Activated B cell treated with CpG ODN at 0.5 μM for 24 hours (primary cell): ENCODE measurements at places on chromosomes 1 and 21. TPM values are rescaled to one million over a fixed set of nuclear protein-coding genes. Genes with fewer than 3 reads are reported as not detected.

GRCh38 chr1:38615680-38616079 is 243.9 kb downstream of the RRAGC start:
- no peaks in the 10 kb centered on the region for H3K36me3 ChIP-seq
- DNase-seq = no peak
- no peak overlapping the region for H3K27ac ChIP-seq

The C4BPA gene
- not detected in 2 replicates for total RNA-seq

GRCh38 chr1:109821221-109821669 is 57.5 kb upstream of the EPS8L3 start:
- H3K27ac ChIP-seq = no peak overlapping the region
- no peak for DNase-seq
- H3K4me3 ChIP-seq = no peak overlapping the region
- peaks cover 17% of the 10 kb centered on the region for H3K4me1 ChIP-seq

The MEX3A gene
- total RNA-seq = 0.39 and 0.47 TPM in 2 replicates

The KRTAP12-3 gene
- total RNA-seq = not detected in 2 replicates

GRCh38 chr1:69700770-69701169 is 133.0 kb downstream of the LRRC7 start:
- no peaks in the 10 kb centered on the region for H3K4me1 ChIP-seq
- no peak for DNase-seq
- H3K4me3 ChIP-seq = no peak overlapping the region
- no peaks in the 10 kb centered on the region for H3K27me3 ChIP-seq

- DNase-seq = no peak
- H3K4me1 ChIP-seq = peaks cover 30% of the 10 kb centered on the region
- no peak overlapping the region for H3K27ac ChIP-seq
These were observed 100.4 kb upstream of the USH2A start for GRCh38 chr1:216523449-216524190.

- no peak overlapping the region for H3K27ac ChIP-seq
- no peaks in the 10 kb centered on the region for H3K27me3 ChIP-seq
- DNase-seq = no peak
These were observed 54.3 kb downstream of the NGF start for GRCh38 chr1:115283681-115284146.

DNA sequence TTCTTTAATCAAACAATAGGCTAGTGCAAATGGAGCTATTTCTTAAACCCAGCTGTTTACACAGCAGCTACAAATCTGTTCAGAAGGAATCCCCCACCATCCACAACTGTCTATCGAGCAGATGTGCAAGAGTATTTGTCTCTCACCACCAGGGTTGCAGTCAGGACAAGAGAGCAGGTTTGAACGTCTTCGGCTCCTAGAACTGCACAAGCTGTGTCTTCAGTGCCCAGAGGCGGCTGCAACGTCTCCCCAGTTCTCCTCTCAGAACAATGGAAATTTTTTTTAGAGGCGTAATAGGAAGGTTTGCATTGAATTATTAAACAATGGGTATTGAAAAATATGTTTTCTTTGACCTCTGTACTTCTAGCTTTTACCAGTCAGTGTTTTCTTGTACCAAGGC is 7.3 kb downstream of the OVAAL start:
- no peak overlapping the region for H3K27ac ChIP-seq
- no peaks in the 10 kb centered on the region for H3K36me3 ChIP-seq
- H3K4me3 ChIP-seq = no peak overlapping the region
- no peak for DNase-seq
- H3K27me3 ChIP-seq = peaks cover 14% of the 10 kb centered on the region

DNA sequence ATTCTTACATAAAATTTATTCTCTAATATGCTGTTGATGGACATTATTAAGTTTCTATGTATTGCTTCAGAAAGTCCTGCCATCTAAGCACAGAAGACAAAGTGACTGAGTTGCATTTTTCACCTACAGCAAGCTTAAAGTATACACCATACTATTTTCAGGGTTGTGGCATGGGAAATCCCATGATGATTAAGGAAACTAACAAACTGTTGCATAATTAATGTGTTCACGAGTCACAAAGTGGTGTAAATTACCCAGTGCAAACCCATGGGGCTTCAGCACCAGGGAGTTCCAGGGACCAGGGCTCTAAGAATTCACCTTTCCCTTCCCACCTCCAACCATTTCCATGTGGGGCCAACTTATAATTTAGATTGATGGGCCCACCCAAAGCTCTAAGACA is 81.9 kb upstream of the NR5A2 start:
- H3K4me3 ChIP-seq = no peak overlapping the region
- no peak overlapping the region for H3K27ac ChIP-seq
- no peak for DNase-seq
- peaks cover 4% of the 10 kb centered on the region for H3K4me1 ChIP-seq
- H3K27me3 ChIP-seq = peaks cover 19% of the 10 kb centered on the region

The SPATA45 gene
- total RNA-seq = 0.64 TPM in 1 of 2 replicates, not detected in the other

DNA sequence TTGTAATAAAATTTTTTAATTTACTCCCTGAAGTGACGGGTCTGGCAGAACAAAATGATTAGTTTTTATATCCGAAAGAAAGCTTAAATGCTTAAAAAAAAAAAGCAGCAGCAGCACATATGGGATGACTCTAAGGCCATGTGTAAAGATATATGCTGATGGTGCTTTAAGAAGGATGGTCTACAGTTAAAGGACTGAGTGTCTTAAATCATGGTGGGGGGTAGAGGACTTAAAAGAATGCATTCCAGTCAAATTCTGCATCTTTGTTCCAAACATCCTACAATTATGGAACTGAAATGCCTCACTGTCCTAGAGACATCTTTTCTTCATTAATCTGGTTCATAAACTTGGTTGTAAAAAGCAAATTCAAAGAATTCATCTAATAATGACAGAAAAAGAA is 7.0 kb downstream of the KDM5B start:
- H3K4me1 ChIP-seq = peaks cover 55% of the 10 kb centered on the region
- H3K27ac ChIP-seq = no peak overlapping the region
- H3K36me3 ChIP-seq = peaks cover 5% of the 10 kb centered on the region
- no peak overlapping the region for H3K4me3 ChIP-seq

The C1orf94 gene
- total RNA-seq = not detected in 2 replicates

DNA sequence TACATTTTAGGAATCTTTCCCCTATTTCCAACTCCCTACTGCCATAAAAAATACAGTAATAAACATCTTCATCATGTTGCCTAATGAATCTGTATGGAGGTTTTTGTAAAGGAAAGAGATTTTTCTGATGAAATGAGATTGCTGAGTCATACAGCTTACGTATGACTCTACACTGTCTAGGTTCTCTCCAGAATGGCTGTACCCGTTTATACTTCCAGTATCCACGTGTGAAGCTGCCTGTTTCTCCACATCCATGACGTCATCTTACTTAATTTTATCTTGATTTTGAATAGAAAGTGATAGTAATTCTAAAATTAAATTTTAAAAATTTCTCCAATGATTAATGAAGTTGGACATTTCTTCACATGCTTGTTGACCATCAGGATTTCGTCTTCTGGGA is 103.7 kb downstream of the COQ8A start:
- H3K4me3 ChIP-seq = no peak overlapping the region
- H3K36me3 ChIP-seq = no peaks in the 10 kb centered on the region
- H3K27me3 ChIP-seq = peaks cover 9% of the 10 kb centered on the region
- DNase-seq = no peak

GRCh38 chr1:184520336-184520735 is 133.5 kb downstream of the C1orf21 start:
- no peak overlapping the region for H3K27ac ChIP-seq
- H3K36me3 ChIP-seq = no peaks in the 10 kb centered on the region
- no peak for DNase-seq
- no peaks in the 10 kb centered on the region for H3K4me1 ChIP-seq
- H3K4me3 ChIP-seq = no peak overlapping the region

GRCh38 chr1:188769936-188770335 is 1707.7 kb downstream of the BRINP3 start:
- H3K4me3 ChIP-seq = no peak overlapping the region
- no peak for DNase-seq
- H3K27ac ChIP-seq = no peak overlapping the region
- H3K4me1 ChIP-seq = no peaks in the 10 kb centered on the region

DNA sequence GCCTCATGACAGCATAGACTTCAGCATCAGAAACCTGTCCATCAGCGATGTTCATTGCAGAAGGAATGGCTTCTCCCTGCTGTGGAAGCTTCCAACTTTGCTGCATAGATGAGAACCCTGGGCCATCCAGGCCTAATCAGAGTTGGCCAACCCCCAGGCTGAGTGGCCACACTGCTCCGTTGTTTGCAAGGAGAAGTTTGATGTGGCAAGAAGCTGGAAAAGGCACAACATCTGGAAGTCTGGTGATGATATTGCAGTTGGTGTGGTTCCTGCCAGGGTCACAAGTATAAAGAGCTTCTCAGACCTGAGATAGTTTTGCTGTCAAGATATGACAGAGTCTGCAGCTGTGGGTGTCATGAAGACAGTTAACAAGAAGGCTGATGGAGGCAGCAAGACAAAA is 41.2 kb downstream of the RHOU start:
- H3K4me3 ChIP-seq = no peak overlapping the region
- DNase-seq = no peak
- no peaks in the 10 kb centered on the region for H3K4me1 ChIP-seq
- no peaks in the 10 kb centered on the region for H3K36me3 ChIP-seq

GRCh38 chr21:15793550-15794235 is 63.9 kb downstream of the USP25 start:
- H3K4me1 ChIP-seq = peaks cover 16% of the 10 kb centered on the region
- DNase-seq = no peak
- no peak overlapping the region for H3K4me3 ChIP-seq
- peaks cover 39% of the 10 kb centered on the region for H3K36me3 ChIP-seq
- no peaks in the 10 kb centered on the region for H3K27me3 ChIP-seq
